ENCODE measurements at places on chromosomes 4 and X.

- DNase-seq = no peak
Measured at GRCh38 chrX:35728481-35728880, 69.7 kb upstream of the MAGEB16 start.

DNA sequence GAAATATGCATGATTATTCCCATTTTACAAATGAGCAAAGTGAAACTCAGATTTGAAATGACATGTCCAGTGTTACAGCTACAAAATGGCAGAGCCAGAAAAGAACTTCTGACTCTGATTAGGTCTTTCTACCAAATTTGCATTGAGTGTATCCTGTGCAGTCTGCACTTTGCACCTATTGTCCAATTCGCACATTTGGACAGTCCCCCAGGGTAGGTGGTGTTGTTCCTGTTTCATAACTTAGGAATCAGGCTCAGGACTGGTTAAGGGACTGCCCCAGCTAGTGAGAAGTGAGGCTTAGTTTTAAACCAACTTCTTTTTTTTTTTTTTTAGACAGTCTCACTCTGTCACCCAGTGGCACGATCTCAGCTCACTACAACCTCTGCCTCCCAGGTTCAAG lies 137.9 kb upstream of the NALF2 start:
- DNase-seq = no peak

GRCh38 chr4:34181891-34182290 lies 2062.4 kb downstream of the ARAP2 start:
- DNase-seq = peak; percentile 48

- DNase-seq = no peak
Measured at GRCh38 chr4:185651137-185651677, 115.9 kb upstream of the PDLIM3 start.

GRCh38 chr4:101141230-101141629 lies 206.1 kb downstream of the PPP3CA start:
- no peak for DNase-seq

Data from HT1080 (cell line).